ENCODE measurements at places on chromosomes 1 and 21. TPM values are rescaled to one million over a fixed set of nuclear protein-coding genes. Genes with fewer than 3 reads are reported as not detected.

PRSS38 gene
- total RNA-seq, result not detected

MTARC2 gene
- total RNA-seq, result 13.0 TPM

SLC35D1 gene
- 8.4 TPM for total RNA-seq

RBP7 gene
- 35.6 TPM for total RNA-seq

CHIA gene
- not detected for total RNA-seq

- H3K4me1 ChIP-seq, result no peaks in the 10 kb centered on the region
- no peaks in the 10 kb centered on the region for H3K36me3 ChIP-seq
- no peak overlapping the region for H3K4me3 ChIP-seq
Observed at GRCh38 chr1:175690298-175690697, 53.1 kb downstream of the TNR start.

- no peaks in the 10 kb centered on the region for H3K27me3 ChIP-seq
- H3K4me1 ChIP-seq, result peaks cover 56% of the 10 kb centered on the region
- peak overlapping the region; percentile 40 for H3K4me3 ChIP-seq
- H3K27ac ChIP-seq, result no peak overlapping the region
Observed at GRCh38 chr1:63774617-63775417, 1.0 kb downstream of the ROR1 start.

GRCh38 chr1:236193184-236193583 is 50.8 kb downstream of the GPR137B start:
- no peak for ATAC-seq
- H3K36me3 ChIP-seq, result peaks cover 38% of the 10 kb centered on the region
- no peak overlapping the region for H3K4me3 ChIP-seq
- no peaks in the 10 kb centered on the region for H3K27me3 ChIP-seq
- no peaks in the 10 kb centered on the region for H3K4me1 ChIP-seq
- H3K27ac ChIP-seq, result no peak overlapping the region

DNA sequence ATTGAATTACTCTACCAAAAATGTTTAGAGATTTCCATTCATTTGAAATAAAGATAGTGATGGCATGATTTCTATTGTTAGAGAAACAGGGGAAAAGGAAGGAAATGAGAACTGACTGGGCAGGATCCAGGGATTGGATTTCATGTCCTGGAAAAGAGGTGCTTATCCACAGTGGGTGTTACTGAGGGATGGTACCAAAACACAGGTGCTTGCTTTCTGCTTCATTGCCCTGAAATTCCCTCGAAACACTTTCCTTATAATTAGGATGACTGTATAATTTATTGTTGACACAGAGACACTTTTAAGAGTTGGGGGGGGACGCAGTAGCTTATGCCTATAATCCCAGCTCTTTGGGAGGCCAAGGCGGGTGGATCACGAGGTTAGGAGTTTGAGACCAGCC is 185.0 kb upstream of the KCNK2 start:
- H3K4me3 ChIP-seq, result no peak overlapping the region
- H3K4me1 ChIP-seq, result no peaks in the 10 kb centered on the region
- no peak overlapping the region for H3K27ac ChIP-seq
- no peak for ATAC-seq

- H3K27ac ChIP-seq, result no peak overlapping the region
- H3K27me3 ChIP-seq, result no peaks in the 10 kb centered on the region
- H3K4me3 ChIP-seq, result no peak overlapping the region
- H3K4me1 ChIP-seq, result peaks cover 8% of the 10 kb centered on the region
Observed at GRCh38 chr1:1680912-1681273, 11.7 kb downstream of the SLC35E2B start.

DNA sequence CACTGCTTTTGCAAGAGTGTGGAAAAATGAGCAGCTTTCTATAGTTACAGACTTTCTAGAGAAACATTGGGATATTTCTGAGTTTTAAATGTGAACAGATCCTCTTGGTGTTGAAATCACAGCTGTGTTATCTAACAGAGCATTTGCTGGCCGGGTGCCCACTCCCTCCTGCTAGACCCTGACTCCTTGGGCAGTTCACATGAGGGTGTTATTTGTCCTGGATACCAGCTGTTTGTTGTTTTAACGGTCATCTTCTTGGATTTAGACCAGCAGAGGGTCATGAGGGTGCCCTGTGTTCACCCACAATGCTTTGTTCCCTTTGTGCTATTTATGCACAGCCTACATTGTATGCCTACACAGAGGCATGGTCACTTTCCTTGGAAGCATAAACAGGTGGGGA is 67.1 kb downstream of the CENPF start:
- H3K4me3 ChIP-seq, result no peak overlapping the region
- ATAC-seq, result no peak
- H3K27ac ChIP-seq, result no peak overlapping the region
- H3K36me3 ChIP-seq, result no peaks in the 10 kb centered on the region

DNA sequence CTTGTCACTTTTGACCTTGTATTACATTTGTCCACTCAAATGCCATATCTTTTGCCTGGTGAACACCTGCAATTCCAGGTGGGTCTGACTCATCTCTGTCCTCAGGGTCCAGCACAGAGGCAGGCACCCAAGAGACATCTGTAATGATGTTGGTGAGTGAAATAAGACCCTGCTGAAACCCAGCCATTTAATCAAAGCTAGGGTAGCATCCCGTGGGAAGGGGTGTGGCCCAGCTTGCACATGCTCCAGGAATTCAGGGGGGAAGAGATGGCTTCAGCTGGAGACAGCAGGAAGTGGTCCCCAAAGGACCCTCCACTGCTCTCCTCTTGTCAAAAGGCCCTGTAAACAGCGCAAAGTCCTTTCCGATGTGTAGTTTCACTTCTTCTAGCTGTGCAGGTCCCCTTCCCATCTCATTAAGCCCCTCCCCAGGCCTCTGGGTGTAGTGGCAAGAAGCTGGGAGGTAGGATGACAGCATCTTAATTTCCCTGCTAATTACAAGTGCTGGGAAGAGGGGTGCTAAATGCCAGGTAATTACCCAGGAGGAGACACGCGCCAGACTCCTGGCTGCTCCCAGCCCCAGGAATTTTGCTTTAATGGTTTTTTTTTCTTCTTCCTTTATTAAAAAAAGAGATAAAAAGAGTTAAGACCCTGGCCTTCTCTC is 54.4 kb upstream of the TRABD2B start:
- ATAC-seq, result no peak
- no peak overlapping the region for H3K27ac ChIP-seq
- H3K27me3 ChIP-seq, result no peaks in the 10 kb centered on the region
- H3K4me1 ChIP-seq, result peaks cover 30% of the 10 kb centered on the region

GRCh38 chr1:228457017-228457395 is 30.2 kb upstream of the RNF187 start:
- H3K36me3 ChIP-seq, result no peaks in the 10 kb centered on the region
- peak overlapping the region; percentile 31 for H3K4me3 ChIP-seq
- peaks cover 83% of the 10 kb centered on the region for H3K27me3 ChIP-seq
- ATAC-seq, result no peak

GRCh38 chr1:59526240-59526639 is 229.3 kb downstream of the FGGY start:
- no peak overlapping the region for H3K27ac ChIP-seq
- peaks cover 7% of the 10 kb centered on the region for H3K4me1 ChIP-seq
- no peaks in the 10 kb centered on the region for H3K27me3 ChIP-seq
- H3K36me3 ChIP-seq, result no peaks in the 10 kb centered on the region

DNA sequence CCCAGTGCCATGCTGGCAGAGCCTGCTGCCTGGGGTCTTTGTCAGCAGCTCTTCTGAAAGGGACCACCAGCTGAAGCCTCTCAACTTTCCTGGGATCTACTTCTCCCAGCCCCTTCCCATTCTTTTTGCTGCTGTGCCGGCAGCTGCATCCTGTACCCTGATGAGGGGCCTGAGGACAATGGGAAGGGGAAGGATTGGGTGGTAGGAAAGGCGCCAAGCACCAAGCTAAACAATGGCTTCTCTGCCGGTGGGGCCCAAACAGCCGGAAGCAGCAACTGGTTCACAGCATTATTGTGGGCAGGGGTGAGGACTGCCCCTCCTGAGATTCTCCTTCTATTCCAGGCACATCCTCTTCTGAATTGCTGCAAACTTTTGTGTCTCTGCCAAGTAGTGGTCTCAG is 5.0 kb upstream of the EFCAB14 start:
- H3K36me3 ChIP-seq, result no peaks in the 10 kb centered on the region
- H3K27ac ChIP-seq, result no peak overlapping the region
- no peak for ATAC-seq
- peaks cover 24% of the 10 kb centered on the region for H3K27me3 ChIP-seq

DNA sequence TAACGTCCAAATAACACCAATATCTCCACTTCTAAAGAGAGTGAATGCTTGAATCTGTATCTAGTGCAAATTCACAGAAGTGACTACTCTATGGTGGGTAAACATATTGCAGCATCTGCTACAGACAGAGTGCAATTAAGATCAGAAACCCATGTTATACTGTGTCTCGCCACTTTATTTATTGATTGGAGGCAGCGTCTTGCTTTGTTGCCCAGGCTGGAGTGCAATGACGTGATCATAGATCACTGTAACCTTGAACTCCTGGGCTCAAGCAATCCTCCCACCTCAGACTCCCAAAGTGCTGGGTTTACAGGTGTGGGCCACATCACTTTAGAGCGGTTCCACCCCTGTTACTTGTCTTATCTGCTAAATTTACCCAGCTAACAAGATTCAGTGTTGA is 57.0 kb downstream of the HLCS start:
- H3K4me3 ChIP-seq, result no peak overlapping the region
- no peaks in the 10 kb centered on the region for H3K4me1 ChIP-seq
- H3K36me3 ChIP-seq, result no peaks in the 10 kb centered on the region
- H3K27ac ChIP-seq, result no peak overlapping the region
- H3K27me3 ChIP-seq, result no peaks in the 10 kb centered on the region

DNA sequence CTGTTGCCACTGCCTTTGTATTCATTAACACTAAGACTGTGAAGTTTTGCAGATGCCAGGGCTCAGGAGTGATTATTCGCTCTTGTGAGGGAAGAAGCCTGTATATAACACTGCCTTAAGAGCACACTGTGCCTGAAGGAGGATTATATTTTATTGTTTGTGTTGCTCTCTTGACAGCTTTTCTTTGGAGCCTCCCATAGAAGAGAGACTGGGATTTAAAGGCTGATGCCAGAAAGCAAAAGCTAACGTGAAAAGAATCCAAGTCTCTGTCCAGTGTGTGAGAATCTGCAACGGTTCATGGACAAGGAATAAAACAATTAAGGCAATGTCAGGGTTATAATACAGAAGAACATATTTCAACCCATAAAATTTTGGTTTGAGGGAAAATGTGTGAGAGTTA is 316.8 kb downstream of the NFIA start:
- no peak for ATAC-seq
- H3K27ac ChIP-seq, result peak overlapping the region; percentile 52
- peaks cover 15% of the 10 kb centered on the region for H3K4me1 ChIP-seq
- no peaks in the 10 kb centered on the region for H3K27me3 ChIP-seq

- no peaks in the 10 kb centered on the region for H3K36me3 ChIP-seq
- no peak overlapping the region for H3K27ac ChIP-seq
- no peak for ATAC-seq
- no peak overlapping the region for H3K4me3 ChIP-seq
- no peaks in the 10 kb centered on the region for H3K27me3 ChIP-seq
- H3K4me1 ChIP-seq, result no peaks in the 10 kb centered on the region
Observed at GRCh38 chr1:222071387-222071786, 329.5 kb upstream of the DUSP10 start.

GRCh38 chr1:245650441-245650960 is 495.7 kb downstream of the KIF26B start:
- H3K4me1 ChIP-seq, result no peaks in the 10 kb centered on the region
- H3K4me3 ChIP-seq, result no peak overlapping the region

DNA sequence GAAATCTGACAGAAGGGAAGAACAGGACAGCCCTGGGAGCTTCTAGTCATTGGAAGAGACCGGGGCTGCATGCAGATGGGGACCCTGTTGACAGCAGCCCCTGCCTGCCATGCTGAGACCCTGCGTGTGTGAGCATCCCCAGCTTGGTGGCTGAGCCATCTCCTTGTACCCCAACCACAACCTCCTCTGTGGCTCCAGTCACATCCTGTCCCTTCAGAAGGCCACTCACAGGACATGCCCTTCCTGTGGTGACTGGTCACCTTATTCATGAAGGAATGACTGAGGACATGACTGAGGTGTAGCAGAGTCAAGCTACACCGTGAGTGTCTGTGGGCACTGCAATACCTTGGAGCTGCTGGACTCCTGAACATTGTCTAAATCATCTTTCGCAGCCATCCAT is 141.8 kb upstream of the ERRFI1 start:
- no peaks in the 10 kb centered on the region for H3K36me3 ChIP-seq
- ATAC-seq, result no peak
- H3K4me1 ChIP-seq, result peaks cover 3% of the 10 kb centered on the region
- H3K27me3 ChIP-seq, result no peaks in the 10 kb centered on the region

DNA sequence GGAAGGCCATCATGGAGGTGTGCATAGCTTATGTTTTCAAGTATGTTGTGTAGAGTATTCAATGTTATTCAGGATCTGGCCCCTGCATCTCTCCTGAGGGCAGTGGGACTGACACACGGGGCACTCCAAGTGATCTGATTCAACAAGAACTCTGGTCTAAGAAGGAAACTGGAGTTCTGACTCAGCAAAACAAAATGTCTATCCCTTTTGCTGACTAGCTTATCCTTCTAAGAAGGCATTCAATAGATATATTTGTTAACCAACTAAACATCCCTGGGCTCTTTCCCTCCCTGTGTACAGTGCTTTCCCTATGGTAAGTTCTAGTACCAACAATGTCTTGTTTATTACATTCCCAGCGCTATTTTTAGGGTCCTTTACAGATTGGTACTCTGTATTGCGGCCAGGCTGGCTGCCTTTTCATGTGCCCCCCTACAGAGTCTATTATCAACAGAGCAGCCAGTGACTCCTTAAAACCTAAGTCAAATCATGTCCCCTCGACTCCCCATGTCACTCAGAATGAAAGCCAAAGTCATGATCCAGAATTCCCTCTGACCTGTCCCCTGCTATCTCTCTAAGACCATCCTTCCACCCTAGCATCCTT is 304.9 kb downstream of the KCNH1 start:
- ATAC-seq, result no peak
- no peaks in the 10 kb centered on the region for H3K36me3 ChIP-seq
- no peak overlapping the region for H3K4me3 ChIP-seq
- no peaks in the 10 kb centered on the region for H3K4me1 ChIP-seq

GRCh38 chr1:116089870-116090269 is 21.3 kb upstream of the MAB21L3 start:
- H3K4me1 ChIP-seq, result no peaks in the 10 kb centered on the region
- H3K27me3 ChIP-seq, result no peaks in the 10 kb centered on the region
- no peak overlapping the region for H3K27ac ChIP-seq
- no peak overlapping the region for H3K4me3 ChIP-seq
- ATAC-seq, result no peak

DNA sequence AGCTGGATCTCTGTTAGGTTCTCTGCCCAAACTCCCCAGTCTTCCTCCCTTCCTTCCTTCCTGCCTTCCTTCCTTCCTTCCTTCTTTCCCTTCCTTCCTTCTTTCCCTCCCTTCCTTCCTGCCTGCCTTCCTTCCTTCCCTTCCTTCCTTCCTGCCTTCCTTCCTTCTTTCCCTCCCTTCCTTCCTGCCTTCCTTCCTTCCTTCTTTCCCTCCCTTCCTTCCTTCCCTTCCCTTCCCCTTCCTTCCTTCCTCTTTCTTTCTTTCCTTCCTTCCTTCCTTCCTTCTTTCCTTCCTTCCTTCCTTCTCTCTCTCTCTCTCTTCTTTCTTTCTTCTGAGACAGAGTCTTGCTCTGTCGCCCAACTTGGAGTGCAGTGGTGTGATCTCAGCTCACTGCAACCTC is 8.7 kb upstream of the LSM10 start:
- H3K36me3 ChIP-seq, result no peaks in the 10 kb centered on the region
- no peaks in the 10 kb centered on the region for H3K4me1 ChIP-seq
- H3K27me3 ChIP-seq, result no peaks in the 10 kb centered on the region
- no peak overlapping the region for H3K4me3 ChIP-seq

- H3K27me3 ChIP-seq, result no peaks in the 10 kb centered on the region
- H3K4me1 ChIP-seq, result no peaks in the 10 kb centered on the region
- H3K27ac ChIP-seq, result no peak overlapping the region
- no peak overlapping the region for H3K4me3 ChIP-seq
- ATAC-seq, result no peak
- no peaks in the 10 kb centered on the region for H3K36me3 ChIP-seq
Observed at GRCh38 chr21:30268608-30269197, 14.0 kb downstream of the KRTAP24-1 start.
